ENCODE measurements at places on chromosomes 3 and 15.

DNA sequence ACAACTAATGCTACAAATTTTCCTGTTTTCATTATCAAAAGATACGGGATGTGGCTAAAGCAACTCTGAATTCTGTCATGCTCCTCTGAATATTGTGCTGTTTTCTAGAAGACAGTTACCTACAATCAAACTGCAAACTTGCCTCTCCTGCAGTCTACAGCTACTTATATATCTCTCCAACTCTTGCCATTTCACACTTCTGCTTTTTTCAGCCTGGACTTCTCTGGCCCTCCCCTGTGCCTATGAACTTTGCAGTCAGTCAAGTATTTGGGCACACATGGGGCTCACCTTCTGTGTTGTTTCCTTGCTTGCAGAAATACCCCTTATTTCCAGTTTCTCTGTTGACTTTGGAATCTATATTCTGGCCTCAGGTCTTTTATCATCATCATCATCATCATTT, 575.6 kb downstream of the GRM7 start:
- DNase-seq, result no peak

DNA sequence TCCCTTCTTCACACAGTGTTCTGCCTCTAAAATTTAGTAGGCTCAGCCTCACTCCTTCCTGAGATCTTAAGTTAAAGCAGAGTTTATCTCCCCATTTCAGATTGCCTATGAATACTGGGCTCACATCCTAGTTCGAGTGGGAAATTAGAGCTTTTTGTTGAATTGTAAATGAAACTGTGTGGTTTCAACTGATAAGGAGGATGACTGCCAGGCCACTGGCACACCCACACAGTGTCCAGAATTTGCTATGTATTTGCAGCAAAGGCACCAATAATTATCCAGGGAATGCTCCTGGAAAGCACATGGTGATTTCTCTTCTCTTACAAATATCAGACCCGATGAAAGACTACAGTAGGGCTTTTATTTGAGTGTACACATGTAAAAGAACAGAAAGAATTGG, 308.1 kb upstream of the COL8A1 start:
- DNase-seq, result no peak

GRCh38 chr3:100463646-100464155, 28.7 kb upstream of the TMEM45A start:
- DNase-seq, result no peak

DNA sequence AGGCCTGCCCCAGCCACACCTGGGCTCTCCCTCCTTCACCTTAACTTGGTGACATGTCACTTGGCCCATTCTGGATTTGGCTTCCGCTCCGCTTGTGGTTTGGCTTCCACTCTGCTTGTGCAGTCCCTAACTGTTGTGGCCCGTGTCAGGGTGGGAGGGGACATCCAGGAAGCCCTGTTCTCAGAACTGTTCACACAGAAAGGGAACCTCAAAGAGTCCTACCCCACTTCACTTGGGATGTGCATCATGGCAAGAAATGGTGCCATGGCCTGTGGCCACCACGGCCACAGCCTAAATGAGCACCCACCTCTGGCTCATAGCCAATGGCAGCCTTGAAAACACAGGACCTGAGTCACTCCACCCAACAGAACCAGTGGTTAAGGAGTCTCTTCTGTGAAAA, 63.4 kb downstream of the CYP19A1 start:
- no peak for DNase-seq

DNA sequence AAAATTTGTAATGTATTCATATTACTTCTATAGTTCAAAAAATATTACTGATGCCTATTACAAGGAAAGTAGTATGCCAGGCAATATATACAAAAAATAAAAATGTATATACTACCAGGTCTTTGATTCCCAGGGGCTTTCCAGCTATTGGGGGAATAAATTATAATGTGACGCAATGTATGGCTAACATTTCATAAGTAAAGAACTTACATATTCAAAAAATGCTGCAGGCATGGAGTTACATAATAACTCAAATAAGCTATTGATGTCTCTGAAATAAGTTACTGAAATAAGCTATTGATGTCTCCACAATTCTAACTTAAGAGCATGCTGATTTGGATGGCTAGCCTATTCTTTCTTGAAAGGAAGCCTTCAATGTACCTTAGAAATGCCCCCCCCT, 30.2 kb downstream of the MCCC1 start:
- no peak for DNase-seq

GRCh38 chr15:84780492-84780891, 32.1 kb downstream of the ZNF592 start:
- DNase-seq, result no peak

GRCh38 chr3:72437661-72438406, 410.4 kb downstream of the SHQ1 start:
- no peak for DNase-seq

GRCh38 chr15:31367730-31368344, 41.2 kb downstream of the KLF13 start:
- DNase-seq, result peak; percentile 25

- DNase-seq, result no peak
Observed at GRCh38 chr15:79004336-79004735, 59.5 kb upstream of the CTSH start.

- DNase-seq, result no peak
Observed at GRCh38 chr15:99716540-99717095, 16.6 kb downstream of the LYSMD4 start.

DNA sequence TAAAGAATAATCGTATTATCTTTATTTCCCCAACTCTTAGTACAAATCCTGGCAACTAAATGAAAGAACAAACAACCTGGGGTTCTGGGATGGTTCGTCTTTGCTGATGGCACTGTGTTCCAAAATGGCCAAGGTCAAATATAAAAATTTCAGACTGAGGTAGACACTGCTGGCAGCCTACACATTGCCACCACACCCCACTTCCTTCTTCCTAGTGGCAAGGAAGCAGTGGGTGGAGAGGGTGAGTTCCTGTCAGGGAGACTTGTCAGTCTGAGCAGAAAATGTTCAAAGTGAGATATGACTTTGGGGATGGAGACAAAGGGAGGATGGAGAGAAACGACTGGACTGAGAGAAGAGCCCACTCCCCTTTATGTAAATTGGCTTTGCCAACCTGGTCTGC, 69.6 kb downstream of the LMCD1 start:
- no peak for DNase-seq

GRCh38 chr3:108099244-108099643, 8.4 kb upstream of the CD47 start:
- DNase-seq, result no peak

DNA sequence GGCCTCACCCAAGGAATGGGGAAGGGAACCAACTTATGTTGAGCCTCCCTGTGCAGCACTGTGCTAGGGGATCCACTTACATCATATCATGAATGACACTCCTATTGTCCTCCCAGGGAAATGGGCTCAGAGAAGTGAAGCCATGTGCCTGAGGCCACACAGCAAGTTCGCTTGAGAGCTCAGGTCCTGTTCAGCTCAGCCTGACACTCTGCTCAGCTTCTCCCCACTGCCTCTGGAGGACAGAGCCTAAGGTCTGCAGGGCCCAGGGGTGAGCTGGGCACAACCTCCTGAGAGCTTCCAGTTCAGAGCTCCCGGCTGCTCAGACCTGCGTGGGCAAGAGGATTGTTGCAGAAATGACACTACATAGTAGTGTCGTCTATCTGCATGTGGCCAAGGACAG, 76.0 kb upstream of the SEC13 start:
- DNase-seq, result no peak

DNA sequence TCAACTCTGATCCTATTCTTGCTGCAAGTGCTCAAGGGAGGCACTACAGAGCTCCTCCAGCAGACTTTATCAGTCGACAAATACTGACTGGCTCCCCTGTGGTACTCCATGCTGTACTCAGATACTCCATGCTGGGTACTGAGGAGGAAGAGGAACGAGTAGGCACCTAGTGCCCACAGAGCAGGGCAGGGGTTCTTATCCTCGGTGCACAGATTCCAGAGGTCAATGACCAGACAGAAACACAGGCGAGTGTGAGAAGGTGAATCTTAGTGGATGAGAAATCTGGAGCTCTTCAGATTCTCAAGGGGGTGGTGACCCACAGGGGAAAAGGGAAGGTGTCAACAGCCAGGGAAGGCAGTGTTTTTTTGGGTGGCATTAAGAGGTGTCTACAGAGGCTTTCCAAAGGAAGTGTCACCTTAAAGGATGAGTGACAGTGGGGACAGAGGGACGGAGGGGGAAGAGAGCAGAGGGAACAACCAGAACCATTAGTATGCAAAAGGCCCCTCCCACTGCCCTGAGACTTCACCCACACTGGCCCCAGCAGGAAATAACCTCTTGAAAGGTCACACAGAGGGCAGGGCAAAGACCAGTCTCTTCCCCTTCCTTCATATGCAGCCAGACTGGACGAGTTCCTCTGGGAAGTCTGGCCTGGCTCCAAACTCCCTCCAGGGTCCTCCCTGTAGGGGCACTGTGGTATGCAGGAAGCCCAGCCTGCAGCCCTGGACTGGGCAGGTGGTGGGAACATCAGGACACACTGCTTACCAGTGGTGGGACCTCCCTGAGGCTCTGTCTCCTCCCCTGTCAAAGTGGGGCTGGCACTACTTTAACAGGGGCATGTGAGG, 27.5 kb downstream of the CCDC12 start:
- DNase-seq, result no peak

DNA sequence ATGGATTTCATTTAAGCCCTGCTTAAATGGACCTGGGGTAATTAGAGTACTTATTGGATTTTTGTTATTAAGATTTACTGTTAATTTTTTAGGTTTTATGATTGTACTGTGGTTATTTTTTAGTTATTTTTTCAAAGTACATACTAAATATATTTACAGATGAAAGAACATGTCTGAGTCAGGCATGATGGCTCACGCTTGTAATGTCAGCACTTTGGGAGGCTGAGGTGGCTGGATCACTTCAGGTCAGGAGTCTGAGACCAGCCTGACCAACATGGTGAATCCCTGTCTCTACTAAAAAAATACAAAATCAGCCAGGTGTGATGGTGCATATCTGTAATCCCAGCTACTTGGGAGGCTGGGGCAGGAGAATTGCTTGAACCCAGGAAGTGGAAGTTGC, 16.2 kb upstream of the RPL24 start:
- no peak for DNase-seq

GRCh38 chr3:76565496-76566210, 474.2 kb upstream of the ROBO2 start:
- DNase-seq, result no peak

DNA sequence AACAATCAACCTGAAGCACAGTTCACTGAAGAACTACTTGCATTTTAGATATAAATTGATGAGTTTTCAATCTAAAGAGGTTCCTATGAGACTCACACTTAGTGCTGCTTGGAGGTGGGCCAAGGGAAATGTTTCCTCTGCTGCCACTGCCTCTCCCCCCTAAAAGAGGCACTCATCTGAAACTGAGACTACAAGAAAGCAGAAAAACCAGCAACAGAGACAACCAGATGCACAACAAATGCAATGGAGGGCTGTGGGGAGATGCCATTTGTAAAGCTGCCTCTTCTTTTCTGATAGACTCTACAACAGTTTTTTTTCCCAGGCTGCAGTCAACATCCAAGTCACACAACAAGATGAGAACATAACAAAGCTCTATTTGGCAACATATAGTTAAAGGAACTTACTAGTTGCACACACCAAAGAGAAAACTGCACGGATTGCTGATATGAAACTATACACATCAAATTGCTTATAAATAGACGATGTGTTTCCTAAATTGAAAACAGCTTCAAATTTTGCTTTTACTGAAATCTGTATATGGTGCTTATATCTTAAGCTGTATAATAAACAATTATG, 11.0 kb downstream of the TSPAN3 start:
- no peak for DNase-seq

GRCh38 chr3:194223951-194224350, 88.0 kb downstream of the HES1 start:
- no peak for DNase-seq

GRCh38 chr3:113088616-113089015, 97.8 kb downstream of the GTPBP8 start:
- no peak for DNase-seq

- DNase-seq, result no peak
Observed at GRCh38 chr3:139756529-139757103, 78.8 kb upstream of the NMNAT3 start.

DNA sequence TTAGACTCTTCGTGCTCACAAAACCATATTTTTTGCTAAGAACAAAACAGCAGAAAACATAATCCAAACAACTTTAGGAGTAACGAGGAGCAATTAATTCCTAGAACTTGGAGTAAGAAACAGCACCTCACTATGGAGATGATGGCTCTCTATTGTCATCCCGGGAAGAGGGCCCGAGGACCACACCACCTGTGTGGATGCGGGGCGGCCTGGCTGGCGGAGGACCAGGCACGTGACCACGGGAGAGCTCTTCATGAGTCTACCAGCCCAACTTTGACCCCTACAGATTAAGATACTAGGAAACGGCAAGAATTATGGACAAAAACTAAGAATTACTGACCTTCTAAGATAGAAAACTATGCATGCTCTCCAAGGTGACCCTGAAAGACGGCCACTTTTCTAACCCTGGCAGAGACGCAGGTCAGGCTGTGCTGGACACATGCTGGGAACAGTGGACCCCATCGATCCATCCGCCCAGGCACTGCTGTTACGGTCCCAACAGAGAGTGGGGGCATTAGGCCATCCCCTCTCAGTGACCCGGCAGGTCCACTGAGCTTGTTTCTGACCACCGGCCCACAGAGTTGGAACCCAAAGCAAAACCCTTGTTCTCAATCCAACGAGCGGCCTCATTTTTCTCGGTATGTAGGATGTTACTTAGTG, 13.1 kb upstream of the OCA2 start:
- no peak for DNase-seq

DNA sequence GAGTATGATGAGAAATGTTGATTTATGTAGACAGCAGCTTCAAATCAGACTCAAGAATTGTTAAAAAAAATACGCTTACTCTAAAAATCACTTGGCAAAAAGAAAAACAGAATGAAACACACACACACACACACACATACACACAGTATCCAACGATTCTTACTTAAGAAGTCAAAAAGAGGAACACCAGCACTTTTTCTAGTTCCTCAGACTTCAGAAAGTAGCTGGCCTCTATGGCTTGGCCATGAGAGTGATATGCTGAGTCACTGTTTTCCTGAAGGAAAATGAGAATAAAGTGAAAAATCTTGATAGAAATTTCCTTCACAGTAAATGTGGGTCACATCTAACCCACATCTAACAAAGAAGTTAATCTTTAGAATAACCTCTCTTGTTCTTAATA, 22.1 kb downstream of the CNTN3 start:
- no peak for DNase-seq

- no peak for DNase-seq
Observed at GRCh38 chr15:80462836-80463512, 58.8 kb downstream of the ARNT2 start.

DNA sequence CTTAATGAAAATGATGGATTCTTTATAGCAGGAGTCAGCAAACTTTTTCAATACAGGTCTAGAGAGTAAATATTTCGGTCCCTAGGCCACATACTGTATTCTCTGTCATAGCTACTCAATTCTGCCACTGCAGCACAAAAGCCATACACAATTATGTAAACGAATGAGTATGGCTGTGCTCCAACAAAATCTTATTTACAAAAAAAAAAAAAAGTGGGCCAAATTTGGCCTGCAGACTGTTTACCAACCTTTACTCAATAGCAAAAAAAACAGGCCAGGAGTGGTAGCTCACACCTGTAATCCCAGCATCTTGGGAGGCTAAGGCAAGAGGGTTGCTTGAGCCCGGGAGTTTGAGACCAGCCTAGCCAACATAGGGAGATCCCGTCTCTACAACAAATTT, 41.1 kb downstream of the TTBK2 start:
- DNase-seq, result no peak

GRCh38 chr3:11698326-11699082, 54.8 kb upstream of the VGLL4 start:
- DNase-seq, result no peak

Measured in activated naive CD4-positive, alpha-beta T cell treated with Interleukin-2 at 50 U/mL for 16 hours (primary cell).